ENCODE measurements at places on chromosomes 16 and 17.

- DNase-seq: no peak
Measured at GRCh38 chr17:69331756-69332155, 4.8 kb upstream of the ABCA5 start.

GRCh38 chr16:80100186-80100585, 440.6 kb upstream of the DYNLRB2 start:
- DNase-seq: peak; percentile 9

- DNase-seq: peak; percentile 84
Measured at GRCh38 chr17:16283705-16284104, 66.7 kb downstream of the PIGL start.

DNA sequence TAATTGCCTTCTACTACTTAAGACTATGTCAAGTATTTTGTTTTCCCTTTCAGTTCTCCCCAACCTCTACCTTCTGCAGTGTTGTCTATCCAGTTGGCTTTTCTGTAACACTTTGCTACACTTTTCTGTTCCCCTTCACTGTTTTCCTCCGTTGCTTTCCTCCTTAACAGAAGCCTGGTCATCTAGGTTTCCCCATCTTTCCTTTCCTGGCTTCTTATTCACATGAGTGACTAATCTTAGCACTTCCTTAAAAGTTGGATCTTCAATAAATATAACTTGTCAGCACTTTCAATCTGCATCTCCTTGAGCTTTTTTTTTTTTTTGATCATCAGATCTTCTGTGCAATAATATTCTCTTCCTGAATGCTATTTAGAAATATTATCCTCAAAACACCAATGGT, 2.8 kb upstream of the SLFN11 start:
- peak; percentile 66 for DNase-seq

DNA sequence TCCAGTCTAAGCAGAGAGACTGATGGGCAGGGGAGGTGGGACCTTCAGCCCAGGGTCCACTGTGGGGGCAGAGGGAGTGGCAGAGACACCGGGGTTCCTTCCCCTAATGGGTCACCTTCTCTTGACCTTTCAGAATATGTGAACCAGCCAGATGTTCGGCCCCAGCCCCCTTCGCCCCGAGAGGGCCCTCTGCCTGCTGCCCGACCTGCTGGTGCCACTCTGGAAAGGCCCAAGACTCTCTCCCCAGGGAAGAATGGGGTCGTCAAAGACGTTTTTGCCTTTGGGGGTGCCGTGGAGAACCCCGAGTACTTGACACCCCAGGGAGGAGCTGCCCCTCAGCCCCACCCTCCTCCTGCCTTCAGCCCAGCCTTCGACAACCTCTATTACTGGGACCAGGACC, 2.8 kb downstream of the MIEN1 start:
- DNase-seq: no peak

DNA sequence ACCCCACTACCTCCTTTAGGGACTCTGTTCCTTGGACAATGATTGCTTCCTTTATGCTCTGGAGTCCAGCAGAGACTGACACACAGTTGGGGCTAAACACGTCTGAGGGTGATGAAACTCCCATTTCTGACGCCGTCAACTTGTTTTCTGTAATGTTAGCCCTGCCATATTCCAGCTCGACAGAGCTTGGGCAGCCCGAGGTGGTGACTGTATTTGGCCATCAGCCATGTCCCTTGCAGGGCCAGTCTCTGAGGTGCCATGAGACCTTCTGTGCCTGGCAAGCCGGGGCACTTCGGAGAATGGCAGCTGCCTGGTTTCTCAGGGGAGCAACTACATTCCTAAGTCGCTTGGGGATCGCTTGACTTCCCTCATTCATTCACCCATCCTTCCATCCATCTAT, 278.9 kb upstream of the TNRC6C start:
- DNase-seq: no peak

DNA sequence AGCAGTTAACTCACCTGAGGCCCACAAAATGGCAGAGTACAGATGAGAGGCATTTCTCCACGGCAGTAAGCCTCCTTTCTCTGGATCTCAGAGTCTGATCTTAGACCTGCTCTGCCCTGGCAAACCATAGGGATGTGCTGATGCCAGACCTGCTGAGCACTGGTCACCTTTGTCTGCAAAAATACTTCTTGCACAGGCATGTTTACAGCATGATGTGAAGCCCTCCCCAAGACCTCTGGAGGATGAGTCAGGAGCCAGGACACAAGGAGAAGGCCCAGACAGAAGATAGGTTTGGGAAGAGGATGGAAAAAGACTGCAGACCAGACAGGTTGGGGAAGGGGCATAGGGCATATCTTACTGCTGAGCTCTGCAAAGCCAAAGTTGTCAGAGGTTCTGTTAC, 426.6 kb downstream of the PMP22 start:
- DNase-seq: no peak

DNA sequence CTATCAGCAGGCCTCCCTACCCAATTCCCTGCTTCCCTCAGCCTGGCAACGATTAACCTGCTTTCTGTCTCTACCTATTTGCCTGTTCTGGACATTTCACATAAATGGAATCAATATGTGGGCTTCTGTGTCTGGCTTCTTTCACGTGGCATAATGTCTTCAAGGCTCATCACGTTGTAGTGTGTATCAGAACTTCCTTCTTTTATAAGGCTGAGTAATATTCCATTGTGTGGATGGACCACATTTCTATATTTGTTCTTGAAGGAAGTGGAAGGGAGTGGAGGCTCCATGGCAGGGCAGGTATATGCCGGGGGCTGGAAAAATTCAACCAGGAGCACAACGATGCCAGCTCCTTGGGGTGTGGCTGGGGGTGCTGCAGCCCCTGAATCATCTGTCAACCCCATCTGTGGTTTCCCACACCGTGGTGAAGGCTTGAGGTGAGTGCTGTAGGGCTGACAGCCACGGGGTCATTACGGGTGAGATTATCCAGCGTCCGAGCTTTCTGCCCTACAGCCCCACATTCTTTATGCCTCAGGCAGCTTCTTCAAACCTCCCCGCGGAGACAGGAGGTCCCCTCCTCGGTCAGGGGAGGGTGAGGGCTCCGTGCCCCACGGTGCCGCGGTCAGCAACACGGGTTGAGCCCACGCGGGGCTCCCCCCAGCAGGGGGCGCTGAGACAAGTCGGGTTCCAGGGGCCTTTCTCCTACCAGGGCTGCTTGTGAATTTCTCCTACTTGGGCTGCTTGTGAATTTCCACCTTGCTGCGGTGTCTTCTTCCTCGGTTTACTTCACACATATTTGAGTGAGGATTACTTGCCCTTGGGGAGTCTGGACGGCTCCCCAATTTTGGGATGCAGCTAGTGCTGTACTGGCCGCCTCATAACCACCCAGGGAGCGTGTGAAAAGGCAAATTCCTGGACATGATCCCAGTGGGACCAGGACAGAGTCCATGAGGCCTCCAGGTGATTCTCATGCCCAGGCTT, 18.3 kb upstream of the WFIKKN2 start:
- DNase-seq: peak; percentile 43
